ENCODE measurements at places on chromosomes 16 and 17. TPM values are rescaled to one million over a fixed set of nuclear protein-coding genes. Genes with fewer than 3 reads are reported as not detected.
A peak's percentile ranks its signal among the peaks of the same experiment; 100 is the strongest.

The C16orf96 gene
- polyA plus RNA-seq = 0.43 TPM

The TMEM235 gene
- 0.14 TPM for polyA plus RNA-seq

- DNase-seq = peak; percentile 86
Measured at GRCh38 chr17:69870751-69871199, 204.2 kb upstream of the KCNJ16 start.

DNA sequence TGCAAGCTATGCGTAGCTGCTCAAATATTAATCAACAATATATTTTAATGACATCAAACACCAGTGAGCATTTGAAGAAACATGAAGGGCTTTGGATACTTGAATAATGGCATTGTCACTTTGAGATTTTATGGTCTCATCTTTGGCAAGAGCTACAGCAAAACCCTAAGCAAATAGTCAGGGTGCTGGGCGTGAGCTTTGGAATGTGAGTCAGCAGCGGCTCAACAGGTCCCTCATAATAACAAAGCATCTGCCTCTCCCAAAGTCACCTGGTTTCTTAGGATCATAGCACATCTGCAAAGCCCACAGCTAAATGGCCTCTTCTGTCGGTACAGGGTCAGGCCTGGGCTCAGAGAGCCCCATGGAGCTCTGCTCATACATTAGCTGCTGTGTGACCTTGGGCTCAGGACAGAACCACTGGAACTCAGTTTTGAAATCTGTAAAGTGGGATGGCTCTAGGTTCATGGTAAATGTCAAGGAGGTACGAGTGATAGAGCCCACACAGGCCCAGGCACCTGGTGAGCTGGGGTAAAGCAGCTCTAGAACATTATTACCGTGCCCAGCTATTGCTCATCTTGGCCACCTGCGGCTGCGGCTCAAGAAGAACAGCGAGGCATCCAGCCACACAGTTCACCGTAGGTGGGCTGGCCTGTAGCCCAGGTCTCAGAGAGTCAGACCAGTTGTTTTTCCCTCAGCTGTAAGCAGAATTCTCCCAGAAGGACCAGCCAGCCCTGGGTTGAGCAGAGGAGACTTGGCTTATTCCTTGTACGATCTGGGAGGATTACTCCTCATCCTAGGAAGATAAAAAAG is 544.5 kb upstream of the CDH11 start:
- DNase-seq = no peak

DNA sequence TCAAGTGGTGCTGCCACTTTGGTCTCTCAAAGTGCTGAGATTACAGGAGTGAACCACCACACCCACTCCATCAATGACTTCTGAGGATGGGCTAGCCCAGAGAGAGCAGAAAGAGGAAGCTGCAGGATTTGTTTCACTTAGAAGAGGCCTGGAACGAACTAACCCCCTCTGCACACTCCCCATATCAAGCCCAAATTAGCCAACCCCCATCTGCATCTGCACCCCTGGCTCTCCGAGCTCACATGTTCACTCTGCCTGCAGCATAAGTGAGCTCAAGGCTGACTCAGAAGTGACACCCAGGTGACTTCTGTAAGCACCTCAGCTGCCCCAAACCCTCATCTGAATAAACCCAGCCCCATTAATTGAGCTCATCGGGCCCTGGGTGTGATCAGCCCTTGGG is 4.8 kb downstream of the SCNN1G start:
- DNase-seq = no peak

GRCh38 chr17:7889166-7889955 is 772 bp downstream of the CHD3 start:
- peak; percentile 92 for DNase-seq

The IRX3 gene
- 15.4 TPM for polyA plus RNA-seq

The CBX2 gene
- 11.3 TPM for polyA plus RNA-seq

DNA sequence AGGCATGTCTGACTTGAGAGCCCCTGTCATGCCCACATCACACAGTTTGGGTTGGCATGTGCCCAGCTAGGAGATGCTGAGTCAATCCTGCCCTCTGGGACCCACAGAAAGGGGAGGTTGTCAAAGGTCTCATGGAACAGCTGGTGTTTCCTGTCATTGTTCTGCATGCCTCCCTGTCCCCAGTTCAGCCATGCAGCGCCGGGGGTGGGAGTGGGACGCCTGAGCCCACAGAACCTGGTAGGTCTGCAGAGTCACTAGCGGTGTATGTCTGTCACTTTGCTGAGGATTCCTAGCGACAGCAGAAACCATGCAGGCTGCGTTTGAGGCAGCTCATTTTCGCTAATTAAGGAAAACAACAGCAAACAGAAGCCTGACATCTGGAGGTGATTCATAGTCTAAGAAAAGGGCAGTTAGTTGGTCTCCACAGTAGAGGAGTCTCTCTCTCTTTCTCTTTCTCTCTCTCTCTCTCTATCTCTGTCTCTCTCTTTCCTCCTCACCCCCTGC is 19.6 kb upstream of the CCL1 start:
- no peak for DNase-seq

The PITPNM3 gene
- polyA plus RNA-seq = 5.3 TPM

DNA sequence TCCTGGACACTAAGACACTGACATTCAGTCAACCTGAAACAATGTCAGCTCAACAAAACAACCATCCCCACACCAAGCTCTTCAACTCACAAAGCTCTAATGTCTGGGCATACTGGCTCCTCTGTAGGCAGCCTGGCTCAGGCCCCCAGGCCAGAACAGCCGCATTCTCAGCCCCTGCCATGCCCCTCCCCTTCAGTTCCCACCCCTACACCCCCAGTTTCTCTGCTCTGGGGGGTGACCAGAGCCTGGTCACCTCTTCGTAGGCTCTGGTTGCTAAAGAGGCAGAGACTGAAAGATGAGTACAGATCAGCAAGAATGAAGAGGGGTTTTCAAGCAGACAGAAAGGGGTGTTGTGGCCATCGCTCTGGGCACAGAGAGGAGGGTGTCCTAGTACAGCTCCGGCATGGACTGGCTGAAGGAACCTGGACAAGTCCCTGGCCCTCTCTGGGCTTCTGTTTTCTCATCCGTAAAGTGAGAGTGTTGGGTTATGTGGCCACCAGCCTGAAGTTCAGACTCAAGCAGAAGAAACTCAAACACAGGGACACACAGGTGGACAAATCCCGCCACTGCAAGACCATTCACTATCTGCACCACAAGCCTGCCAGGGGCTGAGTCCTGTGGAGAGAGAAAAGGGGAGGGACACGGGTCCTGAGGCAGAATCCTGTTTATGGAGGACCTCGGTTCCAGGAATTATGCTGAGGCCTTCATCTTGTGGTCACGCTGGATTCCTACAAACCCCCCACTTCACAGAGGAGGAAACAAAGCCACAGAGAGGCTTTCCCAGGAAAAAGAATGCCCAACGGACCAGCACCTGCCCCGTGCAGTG is 987 bp upstream of the SLC4A1 start:
- DNase-seq = no peak

DNA sequence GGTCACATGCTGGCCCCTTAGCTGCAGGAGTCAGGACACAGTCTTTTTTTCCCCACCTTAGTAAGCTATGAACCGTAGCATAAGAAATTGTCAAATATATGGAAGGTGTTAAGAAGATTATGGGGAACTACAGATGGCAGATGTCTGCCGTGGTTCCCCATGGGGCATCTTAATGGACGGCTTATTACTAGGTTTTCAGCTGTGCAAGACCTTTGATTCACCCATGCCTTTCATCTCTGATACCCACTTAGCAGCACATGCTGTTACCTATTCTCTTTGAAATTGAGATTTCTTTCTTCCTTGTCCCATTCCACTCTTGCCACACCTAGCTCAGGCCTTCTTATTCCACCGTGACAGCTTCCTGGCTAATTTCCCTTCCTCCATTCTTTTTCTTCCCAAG is 70.7 kb downstream of the RPTOR start:
- DNase-seq = no peak

- no peak for DNase-seq
Measured at GRCh38 chr17:37481001-37481665, 8.6 kb upstream of the DUSP14 start.

GRCh38 chr16:81491541-81492188 is 47.1 kb downstream of the CMIP start:
- DNase-seq = peak; percentile 82

DNA sequence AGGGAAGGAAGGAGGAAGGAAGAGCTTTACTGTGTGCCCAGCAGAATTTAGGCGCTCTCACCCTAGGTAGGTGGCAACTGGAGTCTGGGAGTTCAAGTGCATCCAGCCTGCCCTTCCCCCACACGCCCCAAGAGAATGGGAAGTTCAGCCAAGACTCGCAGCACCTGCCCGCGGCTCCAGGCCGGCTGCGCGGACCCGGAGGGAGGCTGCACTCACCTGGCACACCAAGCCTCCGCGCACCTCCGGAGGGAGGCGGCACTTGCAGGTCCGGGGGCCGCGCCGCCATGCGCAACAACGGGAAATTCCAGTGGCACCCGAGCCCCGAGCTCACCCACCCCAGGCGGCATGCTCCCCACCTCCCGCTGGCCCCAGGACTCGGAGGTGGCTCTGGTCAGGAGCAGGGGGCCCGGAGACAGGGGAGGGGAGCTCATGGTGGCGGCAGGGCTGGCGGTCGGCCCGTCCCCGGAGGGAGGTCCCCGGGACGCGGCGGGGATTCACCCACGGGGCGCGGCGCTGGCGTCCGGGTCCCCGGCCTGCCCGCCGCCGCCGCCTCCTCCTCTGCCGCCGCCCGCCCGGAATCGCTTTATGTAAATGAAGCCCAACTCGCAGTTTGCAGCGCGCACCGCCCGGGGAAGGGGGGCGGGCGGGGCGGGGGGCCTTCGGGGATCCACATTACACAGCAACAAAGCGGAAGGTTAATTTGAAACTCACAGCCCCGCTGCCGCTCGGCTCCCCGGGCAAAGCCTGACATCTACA is at the start of gene ZFHX3:
ZFHX3 (minus strand) TSS at position 593 of the 756 bp plus-strand sequence. CDS start 87,983 bp downstream, outside the sequence.
- no peak for DNase-seq

- no peak for DNase-seq
Measured at GRCh38 chr16:83592778-83593177, 215.0 kb upstream of the HSBP1 start.

The HBZ gene
- 1.8 TPM for polyA plus RNA-seq

The SPNS2 gene
- 4.5 TPM for polyA plus RNA-seq

- no peak for DNase-seq
Measured at GRCh38 chr17:6450926-6451832, 6.9 kb downstream of the PIMREG start.

GRCh38 chr17:38428112-38428642 is at the start of gene ARHGAP23:
Gene ARHGAP23 (plus strand): TSS chr17:38428464. CDS start chr17:38428486, 22 bp downstream.
- no peak for DNase-seq

- DNase-seq = no peak
Measured at GRCh38 chr17:1256699-1257098, 13.5 kb upstream of the BHLHA9 start.

The KREMEN2 gene
- 6.3 TPM for polyA plus RNA-seq

- no peak for DNase-seq
Measured at GRCh38 chr16:83681381-83681956, 126.3 kb upstream of the HSBP1 start.

The TBC1D3K gene
- polyA plus RNA-seq = not detected

- DNase-seq = no peak
Measured at GRCh38 chr16:78407191-78407590, 307.7 kb downstream of the WWOX start.

GRCh38 chr17:38418062-38418692 is 10.1 kb upstream of the ARHGAP23 start:
- DNase-seq = no peak

GRCh38 chr16:63228259-63228658 is 1192.0 kb upstream of the CDH8 start:
- DNase-seq = no peak

- DNase-seq = no peak
Measured at GRCh38 chr17:4433515-4434031, at the start of gene SPNS3. Gene SPNS3 (plus strand): TSS chr17:4433940. CDS start chr17:4433968, 28 bp downstream.

DNA sequence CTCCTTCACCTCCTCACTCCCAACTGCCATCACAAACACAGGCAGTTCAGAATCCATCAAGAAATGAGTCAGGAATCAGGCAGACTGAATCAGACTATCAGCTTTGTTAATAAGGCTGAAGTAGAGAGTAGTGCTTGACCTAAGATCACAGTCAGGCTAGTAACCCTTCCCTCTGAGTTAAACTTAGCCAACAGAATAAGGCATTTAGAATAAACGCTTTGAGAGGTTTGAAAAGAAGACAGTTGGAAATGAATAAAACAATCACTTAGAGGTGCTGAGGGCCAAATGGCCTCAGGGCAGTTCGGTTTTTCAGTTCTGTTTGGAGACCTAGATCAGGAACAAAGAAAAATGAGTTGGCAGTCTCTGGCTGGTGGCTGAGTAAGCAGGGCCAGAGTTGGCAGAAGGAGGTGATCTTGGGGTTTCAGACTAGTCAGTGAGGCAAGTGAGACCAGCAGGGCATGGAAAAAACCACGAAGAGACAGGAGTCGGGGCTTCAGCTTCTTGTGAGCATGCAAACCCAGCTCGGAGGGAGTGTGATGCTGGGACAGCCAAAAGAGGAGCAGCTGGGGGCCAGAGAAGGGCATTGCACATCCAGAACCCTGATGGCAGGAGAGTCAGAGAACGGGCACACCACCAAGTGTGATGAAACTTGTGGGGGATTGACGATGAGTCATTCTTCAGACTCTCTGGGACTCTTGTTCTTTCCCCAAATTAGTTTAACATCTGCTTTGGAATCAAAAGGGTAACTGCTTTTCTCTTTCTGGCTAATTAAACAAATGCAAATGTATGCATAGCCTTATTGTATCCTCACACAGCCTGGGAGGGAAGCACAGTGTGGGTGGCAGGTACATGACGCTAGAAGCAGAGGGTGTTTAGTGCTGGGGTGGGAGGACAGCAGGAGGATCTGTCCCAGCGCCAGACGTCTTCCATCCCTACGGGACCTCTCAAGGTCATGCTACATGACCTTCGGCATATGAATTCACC is 54.8 kb downstream of the SPECC1 start:
- peak; percentile 86 for DNase-seq

The HOXB6 gene
- polyA plus RNA-seq = 3.0 TPM

DNA sequence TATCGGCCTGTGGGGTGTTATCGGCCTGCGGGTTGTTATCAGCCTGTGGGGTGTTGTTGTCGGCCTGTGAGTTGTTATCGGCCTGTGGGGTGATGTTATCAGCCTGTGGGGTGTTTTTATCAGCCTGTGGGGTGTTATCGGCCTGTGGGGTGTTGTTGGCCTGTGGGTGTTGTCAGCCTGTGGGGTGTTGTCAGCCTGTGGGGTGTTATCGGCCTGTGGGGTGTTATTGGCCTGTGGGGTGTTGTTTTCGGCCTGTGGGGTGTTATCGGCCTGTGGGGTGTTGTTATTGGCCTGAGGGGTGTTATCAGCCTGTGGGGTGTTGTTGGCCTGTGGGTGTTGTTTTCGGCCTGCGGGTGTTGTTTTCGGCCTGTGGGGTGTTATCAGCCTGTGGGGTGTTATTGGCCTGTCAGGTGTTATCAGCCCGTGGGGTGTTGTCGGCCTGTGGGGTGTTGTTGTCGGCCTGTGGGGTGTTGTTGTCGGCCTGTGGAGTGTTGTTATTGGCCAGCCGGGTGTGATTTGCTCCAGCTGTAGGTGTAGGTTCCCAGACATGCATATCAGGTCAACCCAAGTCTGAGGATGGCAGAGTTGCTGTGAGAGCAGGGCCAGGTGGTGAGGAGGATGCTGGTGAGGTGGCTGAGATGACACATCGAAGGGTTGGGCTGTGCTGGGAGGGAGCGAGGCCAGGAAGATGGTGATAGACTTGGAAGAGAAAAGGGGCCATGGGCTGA is 7.1 kb downstream of the TRARG1 start:
- DNase-seq = no peak

- no peak for DNase-seq
Measured at GRCh38 chr17:79871131-79871530, 31.9 kb upstream of the CBX4 start.

GRCh38 chr16:67806428-67807147 is at the start of the genes RANBP10 and TSNAXIP1:
Gene RANBP10 (minus strand): TSS chr16:67806560. CDS start chr16:67806536, 24 bp downstream.
Gene TSNAXIP1 (plus strand): TSS chr16:67806889. CDS start chr16:67807150, 261 bp downstream.
- peak; percentile 99 for DNase-seq

The GPRC5C gene
- 19.5 TPM for polyA plus RNA-seq

- DNase-seq = no peak
Measured at GRCh38 chr17:49168706-49169105, 36.1 kb downstream of the B4GALNT2 start.

- no peak for DNase-seq
Measured at GRCh38 chr16:87948119-87948545, 3.1 kb upstream of the BANP start.
